ENCODE measurements at places on chromosomes 3 and 15. TPM values are rescaled to one million over a fixed set of nuclear protein-coding genes. Genes with fewer than 3 reads are reported as not detected.
A peak's percentile ranks its signal among the peaks of the same experiment; 100 is the strongest.

DNA sequence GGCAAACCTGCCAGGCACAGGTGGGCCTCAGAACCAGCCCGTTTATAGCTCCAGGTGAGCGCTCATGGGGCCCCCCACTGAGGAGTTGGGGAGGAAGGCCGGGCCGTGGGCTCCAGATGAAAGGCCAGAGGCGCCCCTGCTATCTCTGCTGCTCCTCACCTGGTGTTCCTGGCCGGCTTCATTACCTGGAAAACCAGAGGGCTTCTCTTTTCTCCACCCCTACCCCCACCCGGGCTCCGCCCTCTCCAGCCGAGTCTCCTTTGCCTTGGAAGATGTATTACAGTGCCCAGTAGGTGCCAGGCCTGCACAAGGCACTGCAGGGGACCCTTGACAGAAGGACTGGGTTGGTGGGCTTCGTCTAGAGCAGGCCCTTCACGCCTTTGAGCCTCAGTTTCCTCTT lies 111.4 kb downstream of the WNT7A start:
- DNase-seq = no peak

DNA sequence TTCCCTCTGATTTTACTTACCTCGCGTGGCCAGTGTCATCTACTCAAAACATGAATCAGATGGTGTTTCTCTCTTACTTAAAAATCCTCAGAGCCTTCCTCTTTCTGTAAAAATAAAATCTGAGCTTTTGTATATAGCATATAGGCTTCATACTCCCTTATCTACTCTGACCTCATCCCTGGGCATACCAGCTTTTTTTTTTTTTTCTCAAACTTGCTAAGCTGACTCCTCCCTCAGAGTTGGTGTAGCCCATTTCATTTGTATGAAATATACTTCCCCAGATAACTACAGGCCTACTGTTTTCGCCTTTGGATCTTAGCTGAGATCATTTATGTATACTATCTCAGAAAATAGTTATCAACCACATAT lies 648.9 kb upstream of the ALCAM start:
- DNase-seq = no peak

GRCh38 chr3:96803870-96804269 lies 10.5 kb upstream of the EPHA6 start:
- no peak for DNase-seq

Gene TMEM207
- not detected for total RNA-seq

- DNase-seq = no peak
Observed at GRCh38 chr15:48643776-48644466, 1.6 kb downstream of the FBN1 start.

Gene PLXNB1
- total RNA-seq = 311 TPM

GRCh38 chr3:170117134-170117533 lies 64.4 kb downstream of the PHC3 start:
- DNase-seq = no peak

GRCh38 chr15:60363903-60364611 lies 33.7 kb downstream of the ANXA2 start:
- no peak for DNase-seq

Gene AADACL2
- not detected for total RNA-seq

Gene NDN
- 19.4 TPM for total RNA-seq

- peak; percentile 89 for DNase-seq
Observed at GRCh38 chr15:63093486-63094205, 28.0 kb upstream of the LACTB start.

Gene SAMMSON
- total RNA-seq = not detected

GRCh38 chr3:13004376-13004775 lies 68.9 kb downstream of the IQSEC1 start:
- no peak for DNase-seq

DNA sequence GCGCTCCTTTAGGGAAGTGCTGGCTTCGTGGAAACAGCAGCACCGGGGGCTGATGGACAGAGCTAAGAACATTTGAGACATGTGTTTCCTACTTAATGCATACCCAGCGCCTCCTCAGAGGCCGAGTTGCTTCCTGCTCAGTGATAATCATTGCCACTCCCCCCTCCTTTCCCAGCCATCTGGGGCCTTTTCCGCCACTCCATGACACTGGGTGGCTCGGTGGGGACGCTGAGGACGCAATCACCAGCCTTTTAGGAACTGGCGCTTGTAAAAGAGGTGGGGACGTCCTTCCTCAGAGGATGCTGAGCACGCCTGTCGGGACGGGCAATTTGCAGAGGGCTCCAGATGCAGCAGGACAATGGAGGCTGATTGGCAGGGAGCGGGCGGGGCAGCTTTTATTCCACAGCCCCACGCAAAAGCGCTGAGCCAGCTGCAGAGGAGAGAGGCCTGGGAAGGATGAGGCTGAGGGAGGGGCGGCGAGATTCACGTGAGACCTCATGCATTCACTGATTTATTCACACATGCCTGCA lies 22.2 kb upstream of the IQSEC1 start:
- no peak for DNase-seq

DNA sequence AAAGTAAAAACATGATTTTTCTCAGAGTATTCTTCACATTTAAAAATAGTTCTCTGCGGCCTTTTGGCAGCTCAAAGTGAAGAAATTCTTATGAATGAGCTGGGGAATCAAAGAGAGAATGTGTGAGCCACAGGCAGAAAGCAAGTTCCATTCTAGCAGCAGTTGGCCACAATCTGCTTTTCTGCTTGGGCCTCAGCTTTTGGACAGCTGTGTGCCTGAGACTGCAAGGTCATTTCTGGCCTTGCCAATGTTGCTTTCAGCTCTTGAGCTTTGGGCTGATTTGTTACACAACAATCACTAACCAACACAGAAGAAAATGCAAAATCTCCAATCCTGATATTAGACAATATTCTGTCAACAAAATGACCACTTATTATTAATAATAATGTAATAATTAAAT lies 14.4 kb upstream of the TM4SF4 start:
- DNase-seq = peak; percentile 60

- DNase-seq = no peak
Observed at GRCh38 chr3:99730870-99731269, 86.8 kb upstream of the CMSS1 start.

GRCh38 chr3:196604548-196604947 lies 34.9 kb upstream of the NRROS start:
- no peak for DNase-seq

Gene GPR15
- not detected for total RNA-seq

- no peak for DNase-seq
Observed at GRCh38 chr3:98744283-98744682, 18.9 kb upstream of the ST3GAL6 start.

DNA sequence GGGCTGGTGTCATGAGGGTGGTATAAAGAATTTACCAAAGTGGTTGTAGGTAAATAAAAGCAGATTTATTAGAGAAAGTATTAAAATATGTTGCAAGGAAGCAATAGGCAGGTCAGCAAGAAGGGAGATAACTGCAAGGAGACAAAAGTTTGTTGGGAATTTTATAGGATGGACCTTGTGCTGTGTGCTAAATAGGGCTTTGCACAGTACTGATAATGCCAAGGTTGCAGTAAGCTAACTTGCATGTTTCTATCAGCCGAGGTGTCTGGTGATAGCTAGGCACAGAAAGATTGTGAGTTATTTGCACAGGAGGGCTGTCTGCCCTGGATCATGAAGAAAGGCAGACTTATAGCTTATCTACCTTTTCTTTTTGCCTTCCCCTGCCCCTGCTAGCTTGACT lies 102.5 kb upstream of the SPRED1 start:
- no peak for DNase-seq

- no peak for DNase-seq
Observed at GRCh38 chr15:69679623-69680228, 227.1 kb downstream of the RPLP1 start.

Data from body of pancreas (tissue), 4 donors.